ENCODE measurements at places on chromosomes 12 and 14.

DNA sequence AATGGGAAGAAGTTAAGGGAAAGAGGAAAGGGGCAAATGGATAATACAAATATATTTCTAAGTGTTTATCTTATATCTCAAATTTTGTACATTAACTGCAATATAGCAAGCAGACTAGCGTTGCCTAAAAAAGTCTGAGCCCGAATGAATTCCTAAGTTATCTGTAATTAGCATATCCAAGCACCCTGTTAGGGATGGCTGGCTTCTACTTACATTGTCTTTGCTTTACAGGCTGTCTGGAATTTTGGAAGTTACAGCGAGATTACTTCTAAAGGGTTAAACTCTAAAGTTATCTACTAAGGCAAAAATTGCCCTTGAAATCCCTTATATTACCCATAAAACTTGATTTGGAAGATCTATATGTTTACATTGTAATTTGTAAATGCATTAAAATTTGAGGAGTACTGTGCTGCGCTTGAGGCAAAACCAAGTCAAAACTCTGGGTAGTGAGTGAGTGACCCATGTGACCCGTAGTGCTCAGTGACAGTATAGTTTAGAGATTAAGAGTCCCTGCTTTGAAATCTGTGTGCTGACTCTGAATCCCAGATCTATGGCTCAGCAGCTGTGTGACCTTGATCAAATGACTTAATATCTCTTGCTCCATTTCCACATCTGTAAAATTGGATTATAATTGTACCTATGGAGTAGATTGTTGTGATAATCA, 17.3 kb upstream of the LIN7A start:
- DNase-seq, result no peak

DNA sequence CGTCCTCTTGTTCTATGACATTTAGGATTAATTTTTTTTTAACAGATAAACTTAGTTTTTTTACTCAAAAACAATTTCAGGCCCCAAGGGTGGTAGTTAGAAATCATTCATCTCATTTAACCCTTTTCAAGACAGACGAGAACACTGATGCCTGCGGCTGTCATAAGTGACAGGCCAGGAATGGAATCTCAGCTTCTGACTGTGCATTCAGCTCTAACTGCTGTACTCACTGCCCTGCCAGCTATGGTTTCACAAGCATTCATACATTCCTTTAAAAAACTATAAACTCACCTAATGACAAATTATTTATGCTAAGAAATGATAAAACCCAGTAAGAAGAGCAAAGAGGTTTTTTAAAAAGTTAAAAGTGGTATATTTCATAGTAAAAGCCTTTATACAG, 8.8 kb downstream of the DENND5B start:
- no peak for DNase-seq

- DNase-seq, result no peak
Measured at GRCh38 chr14:23877538-23878180, 75.9 kb upstream of the DHRS4 start.

DNA sequence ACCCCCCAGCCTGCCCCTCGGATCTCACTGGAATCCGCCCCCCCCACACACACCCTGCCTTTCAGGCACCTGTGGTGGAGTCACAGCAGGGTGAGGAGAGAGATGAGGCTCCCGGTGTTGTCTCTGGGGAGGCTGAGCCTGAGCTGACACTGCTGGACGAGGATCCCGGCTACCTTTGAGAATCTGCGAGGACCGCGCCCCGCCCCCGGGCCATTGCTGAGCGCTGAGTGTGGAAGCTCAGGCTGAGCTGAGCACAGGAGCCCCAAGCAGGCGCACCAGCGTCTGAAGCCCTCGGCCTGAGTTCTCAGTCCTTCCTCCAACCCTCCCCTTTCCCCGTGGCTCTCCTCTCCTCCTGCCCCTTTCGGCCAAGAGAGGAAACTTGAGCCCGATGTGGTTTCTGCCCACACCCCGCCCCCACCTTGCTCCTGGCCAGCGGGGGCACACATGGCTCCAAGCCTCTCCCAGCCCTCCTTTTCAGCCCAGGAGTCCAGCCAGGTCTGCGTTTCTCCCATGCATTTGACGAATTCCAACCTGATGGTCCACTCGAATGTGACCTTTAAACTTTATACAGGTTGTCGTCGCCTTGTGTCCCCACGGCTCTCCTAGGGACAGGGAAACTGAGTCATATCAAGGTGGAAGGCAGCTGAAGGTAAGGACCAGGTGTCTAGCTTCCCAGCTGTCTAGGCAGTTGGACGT, at the start of gene NFE2:
Gene NFE2 (minus strand): TSS at position 284 of the 696 bp plus-strand sequence. CDS start 5,767 bp downstream, outside the sequence.
- DNase-seq, result peak; percentile 93

DNA sequence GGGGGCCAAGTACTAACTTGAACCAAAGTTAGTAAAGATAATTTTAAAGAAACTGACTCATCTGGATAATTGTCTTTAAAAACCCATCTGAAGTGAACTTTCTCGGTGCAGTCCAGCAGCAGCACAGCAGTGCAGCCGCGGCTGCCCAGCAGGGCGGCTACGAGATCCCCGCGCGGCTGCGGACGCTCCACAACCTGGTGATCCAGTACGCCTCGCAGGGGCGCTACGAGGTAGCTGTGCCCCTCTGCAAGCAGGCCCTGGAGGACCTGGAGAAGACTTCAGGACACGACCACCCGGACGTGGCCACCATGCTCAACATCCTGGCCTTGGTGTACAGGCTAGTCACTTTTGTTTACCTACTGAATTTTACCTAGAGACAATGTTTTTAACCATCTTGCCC, 33.6 kb downstream of the KLC1 start:
- no peak for DNase-seq

GRCh38 chr14:93977790-93978581, 1.6 kb upstream of the ASB2 start:
- peak; percentile 4 for DNase-seq

DNA sequence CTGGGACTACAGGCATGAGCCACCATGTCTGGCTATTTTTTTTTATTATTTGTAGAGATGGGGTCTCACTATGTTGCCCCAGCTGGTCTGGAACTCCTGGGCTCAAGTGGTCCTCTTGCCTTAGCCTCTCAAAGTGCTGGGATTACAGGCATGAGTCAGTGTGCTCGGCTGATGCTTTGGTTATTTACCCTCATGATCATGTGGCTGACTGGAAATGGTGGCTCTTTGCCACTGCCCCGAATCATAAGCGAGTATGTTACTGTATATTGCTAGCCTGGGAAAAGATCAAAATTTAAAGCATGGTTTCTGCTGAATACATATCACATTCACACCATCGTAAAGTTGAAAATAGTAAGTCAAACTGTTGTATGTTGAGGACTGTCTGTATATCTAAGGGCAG, 101.1 kb downstream of the RGS6 start:
- DNase-seq, result no peak

DNA sequence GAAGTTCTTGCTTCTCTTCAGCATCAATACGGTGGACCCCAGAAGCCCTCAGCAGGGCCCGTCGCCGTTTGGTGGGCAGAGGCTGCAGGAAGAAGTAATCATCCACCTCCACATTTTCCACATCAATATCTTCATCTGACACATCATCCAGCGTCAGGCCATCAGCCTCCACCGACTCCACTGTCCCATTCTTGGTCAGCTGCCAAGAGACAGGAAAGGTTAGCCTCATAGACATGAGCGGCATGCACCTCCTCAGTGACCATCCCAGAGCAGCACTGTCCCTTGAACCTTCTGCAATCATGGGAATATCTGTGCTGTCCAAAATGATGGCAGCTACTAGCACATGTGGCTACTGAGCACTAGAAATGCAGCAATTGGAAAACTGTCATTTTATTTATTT, 15.6 kb downstream of the CSRNP2 start:
- DNase-seq, result no peak

DNA sequence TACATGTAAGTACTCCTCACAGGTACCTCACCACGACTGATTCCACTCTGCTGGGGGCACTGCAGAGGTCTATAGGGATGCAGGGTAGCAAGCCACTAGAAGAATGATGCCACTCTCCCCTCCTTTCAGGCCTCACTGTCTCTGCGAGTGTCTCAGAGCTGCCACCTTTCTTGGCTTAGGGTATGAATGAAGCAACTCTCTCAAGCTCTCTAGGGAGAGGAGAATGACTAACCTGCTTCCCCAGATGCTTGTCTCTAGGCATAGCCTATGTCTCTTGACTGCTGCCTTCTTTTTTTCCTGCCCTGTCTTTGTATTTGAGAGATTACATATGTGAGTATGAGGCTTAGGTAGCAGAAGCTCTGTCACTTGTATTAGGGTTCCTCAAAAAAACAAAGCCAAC, 566.5 kb upstream of the ATP2B1 start:
- no peak for DNase-seq
